ENCODE measurements at places on chromosomes 7 and 10.

DNA sequence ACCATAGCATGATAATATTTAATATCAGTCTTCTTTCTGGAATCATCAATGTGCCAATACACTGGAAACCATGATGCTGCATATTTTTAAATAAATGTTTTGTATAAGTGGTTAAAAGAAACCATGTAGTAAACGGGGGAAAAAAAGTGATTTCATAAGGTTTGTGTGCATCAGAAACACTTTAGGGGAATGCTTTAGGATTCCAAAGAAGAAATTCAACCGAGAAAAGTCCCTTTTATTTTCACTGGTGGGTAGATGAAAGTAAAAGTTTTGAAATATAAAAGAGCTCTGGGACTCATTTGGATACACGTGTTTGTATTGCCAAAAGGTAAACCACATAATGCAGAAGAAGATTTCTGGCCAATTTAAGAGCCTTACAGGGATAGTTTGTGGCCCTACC is 11.9 kb upstream of the MACC1 start:
- DNase-seq = no peak

- peak; percentile 79 for DNase-seq
These were observed 86.4 kb downstream of the MYL10 start for GRCh38 chr7:101542527-101543241.

- no peak for DNase-seq
These were observed 16.3 kb downstream of the CUBN start for GRCh38 chr10:17113346-17113745.

GRCh38 chr7:105972276-105972675 is 9.2 kb downstream of the CDHR3 start:
- peak; percentile 26 for DNase-seq

- DNase-seq = no peak
These were observed 86.5 kb upstream of the LRRN3 start for GRCh38 chr7:111004310-111004901.

DNA sequence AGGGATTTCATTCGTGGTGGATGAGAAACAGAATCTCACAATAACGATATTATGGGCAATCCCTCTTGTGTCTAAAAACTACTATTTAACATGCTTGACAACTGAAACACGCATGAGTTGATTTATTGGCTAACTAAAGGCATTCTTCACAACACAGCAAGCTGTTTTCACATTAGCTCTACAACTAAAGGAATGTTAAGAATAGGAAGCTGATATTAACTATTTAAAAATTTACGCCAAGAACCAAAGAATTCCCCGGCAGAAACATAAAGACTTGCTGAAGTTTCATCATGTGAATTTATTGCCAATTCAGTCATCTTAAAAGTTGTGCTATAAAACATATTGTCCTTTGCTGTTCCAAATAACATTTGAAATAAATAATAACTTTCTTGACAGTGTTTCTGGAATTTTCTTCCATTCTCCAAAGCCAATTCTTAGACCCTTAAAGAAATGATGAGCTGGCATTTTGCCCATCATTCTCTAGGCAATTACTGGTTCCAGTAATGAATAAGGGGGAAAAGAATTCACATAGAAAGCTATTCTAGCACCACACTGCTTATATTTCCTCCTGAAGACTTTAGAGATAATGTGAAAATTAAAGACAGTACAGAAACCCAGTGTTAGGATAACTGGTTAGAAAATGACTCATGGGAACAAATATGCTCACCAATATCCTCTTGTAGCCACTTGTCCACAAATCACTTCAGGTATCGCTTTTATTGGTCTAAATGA is 233.1 kb downstream of the PARD3 start:
- peak; percentile 8 for DNase-seq

- no peak for DNase-seq
These were observed 19.7 kb upstream of the MSRB2 start for GRCh38 chr10:23075672-23076071.

GRCh38 chr7:149720372-149721083 is 52.9 kb downstream of the ZNF467 start:
- peak; percentile 26 for DNase-seq

DNA sequence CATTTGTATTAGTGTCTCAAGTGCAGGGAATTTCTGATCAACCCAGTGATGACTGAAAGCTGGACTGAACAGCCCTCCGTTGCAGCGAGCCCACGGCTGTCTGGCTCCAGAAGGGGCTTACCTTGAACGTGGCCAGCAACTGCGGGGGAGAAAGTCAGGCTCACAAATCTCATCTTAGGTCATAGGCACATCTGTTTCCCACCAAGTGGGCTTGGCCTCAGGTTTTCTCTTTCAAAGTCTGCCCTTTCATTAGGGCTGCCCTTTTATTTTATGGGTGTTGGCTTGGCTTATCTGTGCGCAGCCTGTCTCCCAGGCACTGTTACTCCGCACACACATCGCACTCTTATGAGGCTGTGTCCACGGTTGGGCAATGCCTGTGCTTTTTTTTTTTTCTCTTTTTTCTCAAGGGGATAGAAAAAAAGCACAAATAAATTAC is 178.0 kb downstream of the JCAD start:
- no peak for DNase-seq

DNA sequence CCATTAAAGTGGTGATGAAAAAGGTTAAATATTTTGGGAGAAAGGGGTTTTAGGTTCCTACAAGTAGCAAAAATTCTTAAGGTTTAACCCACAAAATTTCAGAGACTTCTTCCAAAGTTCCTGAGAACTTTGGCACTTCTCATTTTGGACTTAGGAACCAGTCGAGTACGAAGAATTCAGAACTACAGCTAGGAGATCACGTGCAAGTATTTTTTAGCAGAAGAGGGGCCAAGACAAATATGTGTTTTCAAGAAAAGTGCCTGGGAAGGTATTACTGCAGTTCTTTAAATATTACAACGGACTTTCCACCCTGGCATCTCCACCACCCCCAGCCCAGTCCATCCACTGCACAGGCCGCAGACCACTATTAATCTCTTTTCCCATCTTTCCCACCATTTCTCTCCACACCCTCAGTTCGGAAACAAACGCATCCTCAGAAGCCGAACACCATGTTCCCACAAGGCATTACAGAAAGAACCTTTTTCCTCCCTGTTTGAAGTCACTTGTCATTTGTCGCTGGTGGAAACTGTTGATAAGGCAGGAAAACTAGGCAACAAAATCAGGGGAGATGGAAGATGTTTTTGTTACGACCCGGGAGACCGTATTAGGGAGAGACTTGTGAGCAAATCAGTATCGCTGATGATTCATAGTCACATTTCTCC is 7.1 kb downstream of the INHBA start:
- no peak for DNase-seq

DNA sequence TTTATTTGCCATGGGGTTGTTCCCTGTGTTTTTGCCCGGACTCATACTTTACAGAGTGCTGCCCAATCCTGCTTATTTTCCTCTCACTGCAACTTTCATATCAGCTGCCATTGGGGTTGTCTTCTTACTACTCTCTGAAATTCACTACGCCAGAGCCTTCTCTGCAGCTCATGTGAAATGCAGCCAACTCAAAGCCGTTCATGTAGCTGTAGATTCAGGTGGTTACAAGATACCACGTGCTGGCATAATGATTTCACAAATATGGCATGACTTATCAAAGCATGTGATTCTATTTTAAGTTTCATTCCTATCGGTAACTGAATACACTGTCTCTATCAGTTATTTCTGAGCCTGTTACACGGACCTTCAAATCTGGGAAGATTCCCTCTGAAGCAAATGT is 130.3 kb upstream of the WNT16 start:
- no peak for DNase-seq

GRCh38 chr10:34454590-34455261 is 360.4 kb downstream of the PARD3 start:
- DNase-seq = no peak

DNA sequence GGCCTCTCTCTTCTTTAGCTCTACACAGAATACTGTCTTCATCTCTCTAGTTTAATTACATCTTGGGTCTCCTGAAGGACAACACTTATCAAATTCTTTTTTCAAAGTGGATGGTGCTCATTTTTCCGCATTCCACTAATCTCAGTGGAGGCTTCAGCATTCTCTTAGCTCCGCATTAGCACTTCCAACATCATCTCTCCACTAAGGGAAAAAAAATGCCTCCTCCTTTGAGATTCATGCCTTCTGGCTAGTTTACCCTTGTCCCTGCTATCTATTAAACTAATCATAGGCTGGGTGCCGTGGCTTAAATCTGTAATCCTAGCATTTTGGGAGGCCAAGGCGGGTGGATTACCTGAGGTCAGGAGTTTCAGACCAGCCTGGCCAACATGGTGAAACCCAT is 9.2 kb downstream of the PPP3CB start:
- DNase-seq = no peak

- DNase-seq = peak; percentile 59
These were observed 38.3 kb downstream of the LRRC72 start for GRCh38 chr7:16564909-16565426.

DNA sequence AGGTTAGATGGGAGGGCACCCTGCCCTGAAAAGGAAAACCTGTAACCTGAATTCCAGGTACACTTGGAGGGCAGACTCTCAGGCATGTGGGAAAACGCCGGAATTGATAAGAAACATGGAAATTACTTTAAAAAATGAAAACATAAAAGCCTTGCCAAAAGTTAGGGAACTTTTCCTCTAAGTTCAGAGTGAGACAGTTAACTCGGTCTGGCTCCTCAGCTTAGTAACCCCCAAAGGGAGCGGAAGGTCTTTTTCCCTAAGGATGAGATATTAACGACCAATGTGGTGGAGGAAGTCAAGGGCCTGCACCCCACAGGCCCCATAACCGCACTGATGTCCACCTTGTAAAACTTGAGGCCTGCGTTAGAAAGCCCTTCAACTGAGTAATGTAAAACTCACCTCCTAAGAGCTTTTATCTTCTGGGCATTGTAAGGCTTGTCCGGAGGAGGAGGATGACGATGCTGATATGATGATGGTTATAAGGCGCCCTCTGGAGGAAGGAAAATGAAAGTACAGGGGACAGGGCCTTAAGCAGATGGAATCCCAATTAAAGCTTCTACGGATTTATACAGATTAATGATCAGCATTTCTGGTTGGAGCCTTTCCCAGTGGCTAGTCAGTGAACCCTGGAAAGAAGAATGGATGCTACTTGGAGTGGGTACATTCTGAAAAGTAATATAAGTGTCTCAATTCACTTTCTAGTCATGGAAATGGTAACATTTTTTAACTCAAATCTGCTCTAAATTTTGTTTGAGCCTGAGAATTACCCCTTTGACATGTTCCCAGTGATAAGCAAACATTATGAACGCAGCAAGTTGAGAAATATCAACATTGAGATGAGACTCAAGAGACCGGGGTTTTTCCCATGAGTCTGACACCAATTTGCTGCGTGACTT is 694 bp downstream of the COL1A2 start:
- peak; percentile 31 for DNase-seq

GRCh38 chr10:49552277-49552676 is 13.4 kb upstream of the ERCC6 start:
- DNase-seq = no peak

DNA sequence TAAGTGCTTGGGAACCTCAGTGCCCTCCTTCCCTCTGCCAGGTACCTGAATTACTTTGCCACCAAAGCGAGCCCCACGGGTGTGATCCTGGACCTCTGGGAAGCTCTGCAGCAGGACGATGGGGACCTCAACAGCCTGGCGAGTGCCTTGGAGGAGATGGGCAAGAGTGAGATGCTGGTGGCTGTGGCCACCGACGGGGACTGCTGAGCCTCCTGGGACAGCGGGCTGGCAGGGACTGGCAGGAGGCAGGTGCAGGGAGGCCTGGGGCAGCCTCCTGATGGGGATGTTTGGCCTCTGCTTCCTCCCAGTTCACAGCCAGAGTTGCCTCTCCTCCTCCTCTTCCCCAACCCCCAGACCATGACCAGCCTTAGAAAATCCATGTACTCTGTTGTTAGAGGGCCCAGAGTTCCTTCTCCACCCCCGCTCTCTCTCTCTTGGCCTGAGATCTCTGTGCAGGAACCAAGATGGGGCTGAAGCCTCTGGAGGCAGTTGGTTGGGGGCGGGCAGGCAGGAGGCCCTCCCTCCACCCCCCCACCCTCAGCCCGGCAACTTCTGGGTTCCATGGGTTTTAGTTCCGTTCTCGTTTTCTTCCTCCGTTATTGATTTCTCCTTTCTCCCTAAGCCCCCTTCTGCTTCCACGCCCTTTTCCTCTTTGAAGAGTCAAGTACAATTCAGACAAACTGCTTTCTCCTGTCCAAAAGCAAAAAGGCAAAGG is 19.8 kb upstream of the SLC29A3 start:
- no peak for DNase-seq

GRCh38 chr7:103991406-103991805 is 1.9 kb upstream of the RELN start:
- no peak for DNase-seq

DNA sequence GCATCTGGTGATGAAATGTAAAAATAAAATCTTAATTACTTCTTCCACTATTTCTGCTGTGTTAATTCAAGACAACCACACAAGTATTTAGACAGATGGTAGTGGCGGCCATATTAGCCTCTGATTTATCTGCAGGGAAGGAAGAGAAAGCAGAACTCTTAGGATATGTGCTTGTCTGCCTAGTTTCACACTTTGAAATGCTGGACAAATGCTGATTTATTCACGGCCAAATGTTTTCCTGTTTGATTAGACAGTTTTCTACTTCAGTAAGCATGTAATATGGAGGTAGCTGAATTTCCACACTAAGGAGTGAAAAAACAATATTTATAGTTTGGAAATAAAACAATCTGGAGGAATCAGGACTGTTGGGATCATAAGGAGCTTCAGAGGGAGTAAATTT is 158.1 kb downstream of the AGMO start:
- DNase-seq = no peak

DNA sequence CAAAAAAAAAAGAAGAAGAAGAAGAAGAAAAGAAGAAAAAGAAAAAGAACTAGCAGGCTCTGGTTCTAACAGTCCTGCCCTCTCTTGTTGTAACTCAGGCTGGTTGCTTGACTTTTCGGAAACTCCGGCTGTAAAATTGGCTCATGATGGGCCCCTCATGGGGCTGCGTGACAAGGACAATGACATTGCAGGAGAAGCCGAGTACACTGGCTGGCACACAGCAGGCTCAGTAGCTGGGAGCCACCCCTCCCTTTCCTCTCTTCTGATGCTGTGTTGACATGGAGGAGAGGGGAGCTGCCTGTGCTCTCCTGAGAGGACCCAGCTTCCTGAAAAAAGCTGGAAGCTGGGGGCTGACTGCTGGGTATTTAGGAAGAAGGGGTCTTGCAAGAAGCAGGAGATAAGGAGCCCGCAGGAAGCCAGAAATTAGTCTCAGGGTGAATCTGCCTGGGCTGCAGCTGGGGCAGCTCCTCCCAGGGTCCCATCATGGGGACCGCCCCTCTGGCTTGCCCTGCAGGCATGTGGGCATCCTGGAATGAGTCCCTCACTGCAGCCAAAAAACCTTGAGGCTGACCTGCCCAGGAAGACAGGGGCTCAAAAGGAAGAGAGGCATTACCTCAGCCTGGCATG is 14.6 kb upstream of the GPR26 start:
- no peak for DNase-seq

Measured in G401 (cell line).